ENCODE measurements at places on chromosomes 2 and 18. TPM values are rescaled to one million over a fixed set of nuclear protein-coding genes. Genes with fewer than 3 reads are reported as not detected.

The PTGR3 gene
- 7.9 TPM for total RNA-seq

The DSG4 gene
- not detected for total RNA-seq

The GYPC gene
- total RNA-seq = 59.0 TPM

The LIMS3 gene
- 1.4 TPM for total RNA-seq

The IGFBP5 gene
- 4.4 TPM for total RNA-seq

The LYG1 gene
- total RNA-seq = not detected

The FBXO48 gene
- 0.43 TPM for total RNA-seq

The MAPK4 gene
- total RNA-seq = 0.07 TPM

The UGT1A3 gene
- total RNA-seq = not detected

The ATP6V1B1 gene
- total RNA-seq = not detected

The LONRF2 gene
- 5.0 TPM for total RNA-seq

The RFX8 gene
- not detected for total RNA-seq

The DCDC2C gene
- not detected for total RNA-seq

The QPCT gene
- 21.6 TPM for total RNA-seq

The NCK2 gene
- total RNA-seq = 44.0 TPM

The SPP2 gene
- total RNA-seq = not detected

The FAM237A gene
- total RNA-seq = not detected

The SFTPB gene
- total RNA-seq = not detected

The UGT1A5 gene
- total RNA-seq = not detected

The ZNF396 gene
- total RNA-seq = 0.33 TPM

The POTEC gene
- 0.98 TPM for total RNA-seq

The SPATA3 gene
- total RNA-seq = not detected

The ITPRID2 gene
- 317 TPM for total RNA-seq

The SEH1L gene
- 51.2 TPM for total RNA-seq

The HPCAL1 gene
- 101 TPM for total RNA-seq

The ANTXR1 gene
- total RNA-seq = 57.0 TPM

The SRBD1 gene
- 28.2 TPM for total RNA-seq

The TRIM43 gene
- not detected for total RNA-seq

The CD226 gene
- 0.17 TPM for total RNA-seq

The MOCOS gene
- 3.3 TPM for total RNA-seq

The ASXL2 gene
- 9.6 TPM for total RNA-seq

The POTEI gene
- total RNA-seq = not detected

The M1AP gene
- total RNA-seq = not detected

The FAM110C gene
- not detected for total RNA-seq

The PTPRN gene
- total RNA-seq = 19.3 TPM

The DIPK1C gene
- total RNA-seq = 0.02 TPM

The PTMA gene
- total RNA-seq = 1,279 TPM
